Stimulated activated CD4-positive, alpha-beta T cell treated with anti-CD3 and anti-CD28 coated beads, Interleukin-1b, Interleukin-23, amount 100 ng/mL, for 1 hour (primary cell): ENCODE measurements at places on chromosomes 6 and 20.

GRCh38 chr6:131159578-131159977 is 24.3 kb downstream of the AKAP7 start:
- no peak for DNase-seq

DNA sequence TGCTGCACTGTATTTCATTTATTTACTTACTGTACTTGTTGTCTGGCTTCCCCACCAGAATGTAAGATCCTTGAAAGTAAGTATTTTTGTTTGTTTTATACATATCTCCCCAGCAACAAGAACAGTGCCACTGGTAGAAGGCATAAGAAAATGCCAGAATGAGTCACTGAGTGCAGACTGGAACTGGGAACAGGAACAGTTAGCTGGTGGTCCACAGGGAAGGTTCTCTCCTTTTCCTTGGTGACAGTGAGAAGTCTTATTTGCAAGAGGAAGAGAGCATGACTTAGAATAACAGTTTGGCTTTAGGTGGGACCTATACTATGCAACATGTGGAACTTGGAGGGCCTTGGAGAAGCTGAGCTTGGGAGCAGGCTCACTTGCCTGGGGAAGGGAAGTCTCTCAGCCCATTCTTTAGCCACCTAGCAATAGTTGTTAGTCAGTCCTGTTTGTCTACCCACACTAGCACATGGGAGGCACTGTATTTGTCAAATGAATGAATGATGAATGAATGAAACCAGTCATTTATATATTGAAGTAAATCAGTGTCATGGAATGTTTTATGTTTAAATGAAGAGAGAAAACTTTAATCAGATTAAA is 203.5 kb downstream of the KCNQ5 start:
- DNase-seq, result no peak

GRCh38 chr20:5095931-5096330 is 23.8 kb downstream of the PCNA start:
- no peak for DNase-seq

GRCh38 chr6:126747728-126748540 is 370.5 kb upstream of the RSPO3 start:
- no peak for DNase-seq

DNA sequence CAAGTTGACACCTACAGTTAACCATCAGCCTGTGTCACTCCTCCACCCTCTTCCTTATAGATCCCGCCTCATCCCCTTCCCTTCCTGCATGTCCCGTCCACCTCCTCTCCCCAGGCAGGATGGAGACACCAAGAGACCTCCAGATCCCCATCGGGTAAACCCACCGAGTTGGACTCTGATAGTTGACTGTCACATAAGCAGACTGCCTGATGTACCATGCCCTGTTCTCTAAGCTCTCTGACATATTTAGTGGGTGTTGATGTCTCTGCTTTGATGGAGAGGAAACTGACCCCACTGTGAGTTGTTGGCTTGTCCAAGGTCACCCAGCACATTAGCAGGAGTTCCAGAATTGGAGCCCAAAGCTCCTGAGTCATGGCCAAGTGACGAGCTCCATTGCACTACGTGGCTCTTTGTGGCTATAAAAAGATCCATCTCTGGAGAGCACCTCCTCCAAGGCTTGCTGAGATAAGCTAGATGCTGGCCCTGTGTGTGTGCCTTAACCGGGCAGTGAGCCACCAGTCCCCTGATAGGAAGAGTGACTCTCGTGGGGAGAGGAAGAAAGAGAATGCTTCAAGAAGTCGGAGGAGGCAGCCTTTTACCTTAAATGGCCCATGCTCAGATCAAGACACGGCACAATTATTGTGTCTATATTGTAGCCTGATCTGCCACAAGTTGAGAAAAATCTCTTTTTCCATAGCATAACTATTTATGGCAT is 236.0 kb upstream of the ECI2 start:
- DNase-seq, result no peak

GRCh38 chr6:7642791-7643190 is 52.8 kb downstream of the SNRNP48 start:
- DNase-seq, result no peak
